ENCODE measurements at places on chromosomes 7 and 10.

- no peak for DNase-seq
These were observed 7.7 kb downstream of the UBTD1 start for GRCh38 chr10:97506199-97506991.

DNA sequence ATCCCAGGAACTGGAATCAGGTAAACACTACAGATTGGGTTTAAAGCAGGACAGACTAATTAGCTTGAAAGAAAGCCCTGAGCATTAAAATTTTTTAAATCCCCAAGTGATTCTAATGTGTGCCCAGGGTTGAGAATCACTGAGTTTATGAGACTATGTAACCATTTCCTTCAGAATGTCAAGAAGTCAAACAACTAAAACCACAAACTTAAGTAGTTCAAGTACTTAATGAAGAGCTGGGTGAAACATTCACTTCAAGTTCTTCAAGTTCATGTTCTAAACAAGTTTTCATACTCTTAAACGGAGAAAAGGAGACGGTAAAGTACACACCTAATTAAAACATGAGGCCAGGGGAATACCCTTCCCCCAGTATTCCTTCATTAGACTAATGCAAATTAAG, 28.2 kb upstream of the TLL2 start:
- no peak for DNase-seq

GRCh38 chr10:114166043-114166442, 8.0 kb downstream of the CCDC186 start:
- no peak for DNase-seq

GRCh38 chr7:85030893-85031292, 156.0 kb downstream of the SEMA3D start:
- no peak for DNase-seq

DNA sequence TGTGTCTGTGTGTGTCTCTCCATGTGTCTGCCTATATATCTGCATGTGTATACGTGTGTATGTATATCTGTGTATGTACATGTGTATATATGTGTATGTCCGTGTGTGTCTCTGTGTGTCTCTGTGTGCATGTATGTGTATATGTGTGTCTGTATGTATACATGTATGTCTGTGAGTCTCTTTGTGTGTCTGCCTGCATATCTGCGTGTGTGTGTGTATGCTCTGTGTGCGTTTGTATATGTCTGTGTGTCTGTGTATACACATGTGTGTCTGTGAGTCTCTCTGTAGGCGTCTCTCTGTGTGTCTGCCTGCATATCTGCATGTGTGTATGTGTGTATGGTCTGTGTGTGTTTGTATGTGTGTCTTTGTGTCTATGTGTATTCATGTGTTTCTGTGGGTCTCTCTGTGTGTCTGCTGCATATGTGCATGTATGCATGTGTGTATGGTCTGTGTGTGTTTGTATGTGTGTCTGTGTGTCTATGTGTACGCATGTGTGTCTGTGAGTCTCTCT, 23.7 kb upstream of the KLF6 start:
- no peak for DNase-seq

- DNase-seq = no peak
These were observed 103.7 kb upstream of the FZD8 start for GRCh38 chr10:35745617-35746403.

DNA sequence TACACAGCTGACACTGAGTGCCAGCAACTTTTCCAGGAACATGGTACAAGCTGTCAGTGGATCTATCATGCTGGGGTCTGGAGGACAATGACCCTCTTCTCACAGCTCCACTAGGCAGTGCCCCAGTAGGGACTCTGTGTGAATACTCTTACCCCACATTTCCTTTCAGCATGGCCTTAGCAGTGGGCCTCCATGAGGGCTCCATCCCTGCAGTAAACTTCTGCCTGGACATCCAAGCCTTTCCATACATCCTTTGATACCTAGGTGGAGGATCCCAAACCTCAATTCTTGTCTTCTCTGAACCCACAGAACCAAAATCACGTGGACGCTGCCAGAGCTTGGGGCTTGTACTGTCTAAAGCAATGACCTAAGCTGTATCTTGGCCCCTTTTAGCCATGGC, 116.8 kb downstream of the IQUB start:
- DNase-seq = no peak

- DNase-seq = no peak
These were observed 325.5 kb upstream of the C7orf33 start for GRCh38 chr7:148264933-148265557.

- DNase-seq = no peak
These were observed 176.4 kb upstream of the RHEB start for GRCh38 chr7:151695951-151696541.

- no peak for DNase-seq
These were observed 19.9 kb upstream of the ZNF138 start for GRCh38 chr7:64774204-64774842.

DNA sequence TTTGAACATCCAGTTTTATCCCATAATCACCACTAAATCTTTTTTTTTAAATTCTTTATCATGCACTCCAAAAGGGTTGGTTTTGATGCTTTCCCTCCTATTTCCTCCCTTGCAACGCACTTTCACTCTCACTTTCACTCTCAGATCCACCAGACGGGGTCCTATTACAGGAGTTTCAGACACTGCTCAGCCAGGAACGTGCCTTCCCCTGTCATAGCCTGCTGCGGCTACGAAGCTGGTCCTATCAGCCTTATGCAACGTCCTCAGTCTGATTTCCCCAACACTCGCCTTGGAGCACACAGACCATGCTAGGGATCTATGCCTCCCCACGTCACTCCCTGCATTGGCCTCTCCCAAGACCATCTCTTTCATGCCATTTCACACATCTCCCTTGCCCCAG, 23.4 kb downstream of the ZPBP start:
- DNase-seq = no peak
